ENCODE measurements at places on chromosomes 6 and 20.

DNA sequence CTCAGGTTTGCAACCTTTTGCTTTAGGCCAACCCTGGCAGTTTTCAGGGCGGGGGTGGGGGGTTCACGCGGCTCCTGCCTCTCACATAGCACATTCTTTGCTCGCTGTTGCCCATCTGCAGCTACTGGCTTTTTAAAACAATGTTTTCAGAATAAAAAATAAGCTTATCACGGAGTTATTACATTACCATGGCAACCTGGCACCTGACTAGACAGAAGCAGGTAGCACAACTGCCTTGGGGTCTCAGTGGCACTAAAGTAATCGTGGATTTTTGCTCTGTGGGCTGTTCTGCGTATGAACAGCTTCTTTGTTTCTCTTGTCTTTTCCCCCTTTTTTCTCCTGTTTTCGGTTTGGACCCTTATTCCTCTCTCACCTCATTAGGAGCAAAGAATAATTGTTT lies 9.1 kb upstream of the MANBAL start:
- no peak for DNase-seq

- DNase-seq, result no peak
Measured at GRCh38 chr6:37177077-37177934, 7.4 kb downstream of the PIM1 start.

DNA sequence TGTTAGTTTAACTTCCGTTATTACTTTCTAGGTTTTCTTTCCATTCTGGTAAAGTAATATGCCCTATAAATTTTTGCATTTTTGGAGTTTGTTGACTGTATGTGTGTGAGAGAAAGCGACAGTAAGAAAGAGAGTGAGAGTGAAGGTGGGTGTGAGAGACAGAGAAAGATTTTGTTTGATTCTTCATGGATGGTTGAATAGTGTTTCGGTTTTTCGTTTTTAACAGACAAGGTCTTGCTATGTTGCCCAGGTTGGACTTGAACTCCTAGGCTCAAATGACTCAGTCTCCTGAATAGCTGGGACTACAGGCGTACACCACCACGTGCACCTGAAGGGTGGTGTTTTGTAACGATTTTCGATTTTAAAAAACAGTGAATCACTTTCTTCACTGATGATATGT lies 329.1 kb upstream of the RUNX2 start:
- DNase-seq, result no peak

- DNase-seq, result no peak
Measured at GRCh38 chr20:51358032-51358724, 184.3 kb downstream of the NFATC2 start.

DNA sequence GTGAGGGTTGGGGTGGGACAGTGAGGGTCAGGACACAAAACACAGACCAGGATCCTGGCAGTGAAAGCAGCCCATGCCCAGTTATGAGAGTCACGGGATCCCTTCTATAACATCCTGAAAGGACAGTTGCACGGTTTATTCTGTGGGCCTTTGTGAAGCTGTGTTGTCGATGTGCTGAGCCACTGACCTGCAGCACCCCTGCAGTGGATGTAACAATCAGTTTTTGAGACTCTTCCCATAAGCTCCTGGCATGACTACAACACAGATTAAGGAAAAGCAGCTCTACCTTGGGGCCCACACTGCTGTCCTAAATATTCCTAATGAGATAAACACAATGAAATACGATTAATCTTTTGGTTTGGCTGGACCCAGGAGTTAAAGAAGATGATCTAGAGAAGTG lies 3.7 kb downstream of the PYGB start:
- DNase-seq, result no peak

GRCh38 chr20:45098103-45098773 lies 2.7 kb downstream of the KCNS1 start:
- DNase-seq, result no peak

DNA sequence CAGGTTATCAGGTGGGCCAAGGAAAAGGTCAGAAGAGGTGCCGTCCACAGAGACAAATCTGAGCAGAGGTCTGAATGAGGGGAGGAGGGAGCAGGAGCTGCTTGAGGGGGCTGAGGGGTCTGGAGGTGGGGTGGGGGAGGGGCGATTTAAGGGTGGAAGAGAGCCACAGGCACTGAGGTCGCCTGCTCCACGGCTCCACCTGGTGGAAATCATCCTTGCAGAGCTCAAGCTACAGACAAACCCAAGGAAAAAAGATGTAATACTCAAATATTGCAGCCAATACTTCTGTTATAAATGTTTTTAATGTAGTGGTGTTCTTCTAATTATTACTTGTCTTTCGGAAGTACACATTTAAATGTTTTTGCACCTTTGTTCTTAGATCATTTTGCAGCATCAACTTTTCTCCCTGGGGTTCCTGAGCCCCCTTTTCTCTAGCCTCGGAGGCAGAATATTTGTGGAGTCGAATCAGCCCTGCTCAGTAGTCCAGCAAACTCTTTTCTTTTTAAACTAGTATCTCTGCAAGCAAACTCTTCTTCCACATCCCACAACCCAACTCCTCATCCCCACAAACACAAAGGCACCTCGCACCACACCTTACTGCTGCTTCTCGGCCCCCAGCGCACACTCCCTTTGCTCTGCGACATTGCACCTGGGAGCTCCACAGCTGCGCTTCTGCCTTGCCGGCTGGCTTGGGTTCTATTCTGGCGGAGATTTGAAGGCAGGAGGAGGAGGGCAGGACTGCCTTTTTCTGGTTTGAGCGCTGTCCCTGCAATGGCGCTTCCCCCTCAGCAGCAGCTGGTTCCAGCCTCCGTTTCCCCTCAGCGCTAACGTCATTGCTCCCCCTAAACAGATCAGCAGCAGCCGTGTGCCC lies 51.0 kb upstream of the TFAP2A start:
- no peak for DNase-seq

- DNase-seq, result no peak
Measured at GRCh38 chr6:22008248-22008836, 288.5 kb downstream of the PRL start.

DNA sequence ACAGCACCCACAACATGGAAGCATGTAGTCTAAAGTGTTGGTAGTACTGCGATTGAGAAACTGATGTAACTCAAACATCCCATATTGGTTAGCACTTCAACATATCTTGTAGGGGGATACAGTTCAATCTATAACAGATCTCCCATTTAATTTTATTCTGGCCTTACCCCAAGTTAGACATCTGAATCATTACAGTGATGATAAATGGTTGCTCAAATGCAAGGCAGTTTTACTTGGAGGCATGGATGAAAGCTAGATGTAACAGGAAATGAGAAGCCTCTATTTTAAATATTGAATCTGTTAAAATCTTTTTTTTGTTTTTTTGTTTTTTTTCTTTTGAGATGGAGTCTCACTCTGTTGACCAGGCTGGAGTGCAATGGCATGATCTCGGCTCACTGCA lies 44.2 kb upstream of the FAM50B start:
- no peak for DNase-seq

DNA sequence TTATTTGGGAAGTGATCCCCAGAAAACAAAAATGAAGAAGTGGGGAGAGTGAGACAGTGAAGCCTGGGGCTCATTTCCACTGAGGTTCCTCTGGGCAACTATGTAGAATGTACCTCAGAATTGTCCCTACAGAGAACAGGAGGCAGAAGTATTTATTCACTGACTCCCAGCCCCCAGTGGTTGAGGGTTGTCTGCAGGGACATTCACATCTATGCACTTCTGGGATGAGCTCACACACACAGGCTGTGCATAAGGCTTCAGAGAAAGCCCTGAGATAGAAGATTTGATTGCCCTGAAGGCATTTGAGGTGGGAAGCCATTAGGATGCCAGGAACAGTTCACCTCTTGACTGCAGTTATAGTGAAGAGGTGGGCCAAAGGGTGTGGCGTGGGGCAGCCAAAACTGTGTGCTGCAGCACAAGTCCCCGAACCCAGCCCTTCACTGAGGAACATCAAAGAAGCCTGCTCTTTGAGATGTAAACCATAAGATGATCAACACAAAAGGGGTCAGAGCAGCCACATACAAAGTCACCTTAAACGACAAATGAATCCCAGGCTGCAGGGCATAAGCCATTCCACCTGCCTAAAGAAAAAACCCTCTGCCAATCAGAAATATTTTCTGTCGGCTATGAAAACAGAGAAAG lies 853.8 kb upstream of the FLRT3 start:
- DNase-seq, result no peak

GRCh38 chr6:69780585-69781178 lies 16.1 kb downstream of the LMBRD1 start:
- DNase-seq, result no peak

DNA sequence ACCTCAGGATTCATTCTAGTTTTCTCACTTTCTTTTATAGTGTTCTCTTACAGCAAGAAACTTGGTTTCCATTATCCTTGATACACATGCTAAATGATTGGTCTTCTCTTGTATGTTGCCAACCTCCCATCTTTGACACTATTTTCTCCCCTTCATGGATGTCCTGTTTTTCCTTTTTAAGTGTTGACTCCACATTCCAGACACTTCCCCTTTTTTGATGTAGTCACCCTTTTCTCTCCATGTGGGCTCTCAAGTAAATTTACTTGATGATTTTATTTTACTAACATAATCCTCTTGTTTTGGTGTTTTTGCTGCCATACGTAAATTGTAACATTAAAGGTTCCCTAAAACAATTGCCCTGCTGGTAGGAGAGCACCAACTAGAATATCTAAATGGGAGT lies 148.1 kb downstream of the ZFAND3 start:
- no peak for DNase-seq

DNA sequence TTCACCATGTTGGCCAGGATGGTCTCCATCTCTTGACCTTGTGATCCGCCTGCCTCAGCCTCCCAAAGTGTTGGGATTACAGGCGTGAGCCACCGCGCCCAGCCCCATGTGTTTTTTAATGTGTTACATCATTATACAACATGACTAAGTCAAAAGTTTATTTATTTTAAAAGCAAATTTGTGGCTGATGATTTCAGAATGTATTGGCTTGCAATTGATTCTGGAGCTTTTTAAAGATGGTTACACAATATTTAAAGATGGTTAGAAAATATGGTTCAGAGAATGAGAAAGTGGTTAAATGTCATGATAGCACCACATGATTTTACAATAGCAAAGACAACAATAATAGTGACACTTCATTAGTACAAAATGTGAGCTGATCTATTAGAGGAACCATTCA lies 80.5 kb downstream of the SASH1 start:
- no peak for DNase-seq

DNA sequence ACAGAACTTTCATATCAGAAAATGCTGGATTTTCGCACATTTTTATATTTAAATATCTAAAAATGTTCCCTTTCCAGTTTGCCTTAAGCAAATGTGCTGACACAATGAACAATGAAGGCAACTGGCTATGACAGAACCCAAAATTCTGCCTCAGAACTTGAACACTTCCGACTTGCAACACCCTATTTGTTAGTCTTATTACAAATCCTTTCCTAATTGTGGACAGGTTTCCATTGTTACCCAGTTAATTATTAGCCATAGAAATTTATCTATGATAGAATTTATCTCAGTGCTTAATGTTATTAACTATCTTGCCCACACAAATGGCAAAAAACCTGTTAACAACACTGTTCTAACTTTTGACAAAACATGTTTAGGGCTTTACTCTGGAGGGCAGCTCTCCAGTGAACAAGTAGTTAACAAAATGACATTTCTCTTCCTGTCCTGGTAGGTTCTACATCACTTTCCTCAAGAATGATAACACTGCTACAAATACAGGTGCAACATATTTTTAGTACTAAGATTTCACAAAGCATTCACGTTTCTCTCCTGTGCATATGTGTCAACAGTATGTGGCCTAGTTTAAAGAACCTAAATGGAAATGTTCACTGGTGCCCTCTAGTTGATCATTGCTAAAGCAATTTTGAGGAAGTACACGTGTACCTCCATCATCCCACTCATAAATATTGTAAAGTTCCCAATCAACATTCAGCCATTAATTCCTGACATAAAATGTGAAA lies 58.4 kb downstream of the HIVEP2 start:
- no peak for DNase-seq

DNA sequence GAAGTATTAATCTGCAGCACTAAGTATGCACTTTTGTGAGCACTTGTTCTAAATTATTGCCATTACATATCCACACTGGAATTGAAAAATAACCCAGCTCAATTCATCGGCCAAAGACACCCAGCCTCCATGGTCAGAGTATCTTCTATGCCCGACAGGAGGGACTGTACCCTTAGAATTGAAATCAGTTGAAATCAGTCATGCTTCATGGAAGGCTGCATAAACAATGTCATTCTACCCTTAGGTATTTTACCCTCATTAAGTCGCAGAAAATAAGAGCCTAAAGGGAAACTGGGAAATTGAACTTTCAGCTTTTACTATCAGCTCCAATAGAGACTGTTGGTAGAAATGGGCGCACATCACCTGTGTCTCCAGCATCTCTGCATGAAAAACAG lies 2.9 kb upstream of the RAMACL start:
- no peak for DNase-seq

DNA sequence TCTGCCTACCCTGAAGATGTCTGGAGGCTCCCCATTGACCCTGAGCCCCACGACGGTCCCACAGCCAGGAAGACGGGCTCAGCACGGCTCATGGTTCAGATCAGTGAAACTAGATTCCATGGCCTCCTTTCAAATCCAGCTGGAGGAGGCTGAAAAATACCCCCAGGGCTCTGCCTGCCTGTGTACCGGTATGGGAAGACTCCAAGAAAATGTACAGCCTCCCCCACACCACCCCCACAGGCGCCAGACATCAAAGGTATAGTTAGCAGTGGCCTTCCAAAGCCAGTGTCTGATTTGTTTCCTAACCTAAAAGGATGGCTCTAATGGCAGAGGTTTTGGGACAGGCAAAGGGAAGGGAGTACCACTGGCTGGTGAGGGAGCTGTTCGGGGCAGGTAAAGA lies 86.2 kb upstream of the SNAP25 start:
- no peak for DNase-seq

GRCh38 chr6:144878577-144878976 lies 593.4 kb downstream of the UTRN start:
- DNase-seq, result no peak

GRCh38 chr6:6556161-6556737 lies 32.3 kb upstream of the LY86 start:
- DNase-seq, result no peak

DNA sequence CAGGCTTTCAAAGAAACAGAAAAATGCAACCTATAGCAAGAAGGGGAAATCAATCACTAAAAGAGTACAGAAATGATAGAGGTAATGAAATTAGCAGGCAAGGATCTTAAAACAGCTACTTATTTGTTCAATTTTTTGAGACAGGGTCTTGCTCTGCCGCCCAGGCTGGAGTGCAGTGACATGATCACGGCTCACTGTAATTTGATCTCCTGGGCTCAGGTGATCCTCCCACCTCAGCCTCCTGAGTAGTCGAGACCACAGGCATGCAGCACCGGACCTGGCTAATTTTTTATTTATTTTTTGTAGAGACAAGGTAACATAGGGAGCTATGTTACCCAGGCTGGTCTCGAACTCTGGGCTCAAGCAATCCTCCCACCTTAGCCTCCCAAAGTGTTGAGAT lies 21.6 kb downstream of the TFB1M start:
- DNase-seq, result no peak

DNA sequence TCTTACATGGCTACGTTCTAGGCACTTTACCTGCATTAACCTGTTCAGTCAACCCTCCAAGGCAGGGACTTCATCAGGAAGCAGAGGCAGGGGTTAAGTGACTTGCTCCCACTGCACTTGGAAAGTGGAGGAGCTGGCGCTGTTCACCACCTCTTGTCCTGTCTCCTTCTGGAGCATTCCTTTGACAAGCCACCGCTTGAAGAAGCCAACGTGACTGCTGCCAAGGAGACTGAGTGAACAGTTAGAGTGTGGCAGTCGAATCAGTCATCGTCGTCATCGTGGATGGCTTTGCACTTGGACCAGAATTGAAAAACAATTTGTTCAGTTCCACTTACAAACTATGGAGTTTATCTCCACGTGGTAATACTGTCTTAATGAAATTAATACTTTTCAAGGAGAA lies 60.9 kb downstream of the TULP4 start:
- no peak for DNase-seq
